ENCODE measurements at places on chromosomes 3 and 15.

DNA sequence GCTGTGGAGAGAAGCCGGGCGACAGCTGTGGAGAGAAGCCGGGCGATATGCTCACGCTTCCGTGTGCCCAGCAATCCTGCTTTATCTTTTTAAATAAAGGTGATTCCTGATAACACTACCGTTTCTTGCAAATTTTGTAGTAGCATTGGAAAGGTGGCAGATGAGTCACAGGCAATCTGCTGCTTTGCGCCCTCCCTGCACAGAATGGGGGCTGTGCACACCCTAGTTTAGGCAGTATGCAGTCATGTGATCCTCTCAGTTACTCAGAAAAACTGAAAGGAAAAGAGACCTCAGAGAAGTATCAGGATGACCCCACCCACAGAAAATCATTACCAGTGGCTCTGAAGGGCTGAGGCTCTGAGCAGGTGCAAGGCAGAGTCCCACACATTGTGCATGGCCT lies 24.9 kb upstream of the TMCC1 start:
- DNase-seq = no peak

- DNase-seq = no peak
Measured at GRCh38 chr15:99473981-99474906, 91.5 kb upstream of the MEF2A start.

DNA sequence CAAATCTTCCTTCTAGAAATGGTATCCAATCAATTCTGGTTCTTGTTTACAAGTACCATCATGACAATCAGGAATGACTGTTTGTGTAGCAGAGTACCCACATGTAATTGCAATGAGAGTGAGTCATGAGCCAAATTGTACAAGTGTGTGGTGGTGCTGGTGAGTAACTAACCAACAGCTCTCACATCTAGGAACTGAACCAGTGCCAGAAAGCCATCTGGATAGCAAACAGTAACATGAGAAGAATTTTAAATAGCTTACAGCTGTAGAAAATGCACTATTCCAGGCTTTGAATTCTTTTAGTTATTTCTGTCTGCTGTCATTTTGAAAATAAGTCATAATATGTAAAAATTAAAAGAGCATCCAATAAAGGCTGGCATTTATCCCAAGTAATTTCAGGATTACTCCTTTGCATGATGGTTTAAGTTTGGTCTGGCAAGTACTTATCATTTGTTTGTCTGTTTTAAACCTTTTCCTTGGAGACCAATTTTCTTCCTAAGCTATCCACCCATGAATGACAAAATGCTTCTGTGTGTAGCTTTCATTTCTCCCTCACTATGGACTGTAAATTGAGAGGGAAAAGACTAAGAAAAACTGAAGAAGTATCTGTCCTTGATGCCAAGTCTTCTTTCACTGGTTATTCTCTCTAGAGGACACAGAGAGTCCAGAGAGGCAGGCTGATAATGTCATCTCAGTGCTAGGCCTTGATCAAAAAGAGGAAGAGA lies 60.0 kb downstream of the PIK3CB start:
- no peak for DNase-seq

DNA sequence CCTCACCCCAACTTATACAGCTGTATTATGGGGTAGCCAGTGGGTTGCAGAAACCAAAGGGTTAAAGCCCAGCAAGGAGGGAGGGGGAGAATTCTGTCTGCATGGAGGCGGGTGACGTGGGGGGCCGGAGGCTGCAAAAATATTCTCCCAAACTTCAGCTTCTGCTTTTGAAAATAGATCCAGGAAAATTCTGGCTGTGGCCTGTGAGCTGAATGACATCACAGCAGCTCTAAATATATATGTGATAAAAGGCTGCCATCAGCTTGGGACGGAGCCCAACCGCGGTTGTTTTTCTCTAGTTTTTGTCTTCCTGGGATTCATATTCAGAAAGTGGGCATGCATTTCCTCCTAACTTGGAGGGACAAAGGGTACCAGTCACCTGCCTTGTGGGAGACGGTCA lies 27.6 kb downstream of the MAPKAPK3 start:
- no peak for DNase-seq

- DNase-seq = no peak
Measured at GRCh38 chr3:152317956-152318355, 49.2 kb downstream of the MBNL1 start.

GRCh38 chr15:55873024-55873720 lies 120.2 kb downstream of the NEDD4 start:
- DNase-seq = no peak

- peak; percentile 21 for DNase-seq
Measured at GRCh38 chr3:163056874-163057497, 1560.4 kb downstream of the OTOL1 start.

- DNase-seq = no peak
Measured at GRCh38 chr3:56122911-56123310, 345.4 kb downstream of the ERC2 start.

DNA sequence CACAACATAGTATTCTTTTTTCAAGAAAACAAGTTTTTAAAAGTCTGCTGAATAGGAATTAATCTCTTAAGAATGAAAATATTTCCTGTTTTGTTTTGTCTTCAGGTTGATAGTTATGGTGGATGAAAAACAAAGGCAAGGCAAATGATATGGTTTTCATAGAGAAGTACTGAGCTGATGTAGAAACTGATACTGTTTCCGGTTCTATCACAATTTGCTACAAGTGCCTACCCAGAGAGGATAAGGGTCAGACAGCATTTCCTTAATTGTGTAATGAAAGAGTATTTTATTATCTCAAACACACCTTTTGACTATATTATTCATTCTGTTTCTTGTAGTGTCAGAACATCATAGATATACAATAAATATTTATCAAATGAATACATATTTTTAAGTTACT lies 836.3 kb downstream of the SQOR start:
- no peak for DNase-seq

DNA sequence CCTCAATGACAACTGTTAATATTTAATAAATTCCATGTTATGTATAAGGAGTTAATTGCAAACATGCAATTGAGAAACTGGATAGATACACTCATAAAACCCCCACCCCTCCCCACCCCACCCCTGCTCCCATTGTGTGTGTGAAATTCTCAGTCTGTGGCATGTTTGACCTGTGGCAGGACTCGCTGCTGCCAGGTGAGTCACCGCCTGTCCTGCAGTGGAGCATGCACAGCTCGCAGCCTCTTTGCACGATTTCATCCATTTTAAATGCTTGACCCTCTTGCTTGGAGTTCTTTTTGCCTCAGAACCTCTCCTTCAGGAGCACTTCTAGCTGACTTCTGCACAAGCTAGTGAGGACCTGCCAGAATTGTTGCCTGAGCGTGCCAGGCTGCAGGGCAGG lies 5.3 kb upstream of the APEH start:
- no peak for DNase-seq

DNA sequence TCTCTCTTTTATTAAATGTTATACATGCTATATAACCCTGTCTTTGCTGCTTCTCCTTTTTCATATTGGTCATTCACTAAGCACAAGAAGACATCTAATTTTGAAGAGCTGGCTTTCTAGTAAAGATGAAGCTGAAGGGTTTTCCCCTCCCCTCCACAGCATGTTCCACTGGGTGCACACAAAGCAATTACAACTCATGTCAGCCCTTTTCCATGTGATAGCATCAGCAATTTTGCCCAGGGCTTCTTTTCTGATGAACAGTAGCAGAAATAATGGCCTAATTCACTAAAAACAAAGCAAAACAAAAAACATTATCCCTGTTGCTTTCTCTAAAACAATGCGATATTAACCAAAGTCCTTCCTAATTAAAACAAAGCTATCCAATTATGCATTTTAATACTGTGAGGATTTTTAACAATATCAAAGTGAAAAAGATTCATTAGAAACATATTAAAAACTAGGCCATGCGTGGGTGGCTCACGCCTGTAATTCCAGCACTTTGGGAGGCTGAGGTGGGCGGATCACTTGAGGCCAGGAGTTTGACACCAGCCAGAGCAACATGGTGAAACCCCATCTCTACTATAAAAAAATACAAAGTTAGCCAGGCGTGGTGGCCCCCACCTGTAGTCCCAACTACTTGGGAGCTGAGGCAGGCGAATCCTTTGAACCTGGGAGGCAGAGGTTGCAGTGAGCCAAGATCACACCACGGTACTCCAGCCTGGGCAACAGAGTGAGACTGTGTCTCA lies 12.2 kb upstream of the PIK3R4 start:
- DNase-seq = no peak

DNA sequence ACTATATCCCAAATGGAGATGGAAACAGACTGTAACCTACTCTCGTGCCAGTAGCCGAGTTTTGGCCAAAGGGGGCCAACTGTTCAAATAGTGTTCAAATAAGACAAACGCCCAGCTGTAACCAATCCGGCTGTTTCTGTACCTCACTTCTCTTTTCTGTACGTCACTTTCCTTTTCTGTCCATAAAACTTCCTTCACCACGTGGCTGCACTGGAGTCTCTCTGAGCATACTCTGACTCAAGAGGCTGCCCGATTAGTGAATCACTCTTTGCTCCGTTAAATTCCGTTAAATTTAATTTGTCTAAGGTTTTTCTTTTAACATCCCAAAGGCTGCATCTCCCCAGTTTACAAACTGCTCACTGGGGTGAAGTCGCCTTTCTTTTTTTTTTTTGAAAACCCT lies 219.2 kb upstream of the P2RY1 start:
- DNase-seq = no peak
